Esophagus squamous epithelium (tissue), 5 donors: ENCODE measurements at places on chromosomes 6 and 20.

DNA sequence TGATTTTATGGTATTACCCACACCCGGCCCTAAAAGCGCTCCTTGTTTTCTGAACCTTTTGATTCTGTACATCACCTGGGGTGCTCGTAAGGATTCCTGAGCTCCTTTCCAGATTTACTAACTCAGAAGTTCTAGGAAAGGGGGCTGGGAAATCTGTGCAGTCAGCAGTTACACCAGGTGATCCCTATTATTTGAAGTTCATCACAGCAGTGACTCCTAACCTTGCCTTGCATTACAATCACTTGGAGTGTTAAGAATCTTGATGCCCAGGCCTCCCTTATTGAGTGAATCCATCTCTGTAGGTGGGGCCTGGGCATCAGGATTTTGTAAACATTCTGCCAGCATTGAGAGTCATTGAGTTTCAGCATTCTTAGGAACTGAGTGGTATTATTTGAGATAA lies 44.7 kb downstream of the BMP6 start:
- no peak for DNase-seq

DNA sequence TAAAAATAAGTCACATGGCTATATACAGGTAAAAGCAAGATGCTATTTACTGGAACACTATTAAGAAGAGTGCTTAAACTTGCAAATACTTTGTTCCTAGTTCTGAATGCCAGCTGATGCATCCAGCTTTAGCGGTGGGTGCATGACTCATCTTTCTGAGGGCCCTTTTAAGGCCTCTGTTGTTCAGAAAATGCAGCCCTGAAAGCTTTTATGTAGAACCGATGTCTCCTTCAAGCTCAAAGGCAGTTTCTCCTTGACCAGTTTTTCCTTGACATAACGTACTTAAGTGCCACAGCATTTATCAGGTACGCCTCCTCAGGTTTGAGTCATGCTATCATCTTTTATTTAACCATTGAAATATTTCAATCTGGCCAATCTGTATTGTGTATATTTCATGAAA lies 82.8 kb downstream of the MLIP start:
- no peak for DNase-seq

DNA sequence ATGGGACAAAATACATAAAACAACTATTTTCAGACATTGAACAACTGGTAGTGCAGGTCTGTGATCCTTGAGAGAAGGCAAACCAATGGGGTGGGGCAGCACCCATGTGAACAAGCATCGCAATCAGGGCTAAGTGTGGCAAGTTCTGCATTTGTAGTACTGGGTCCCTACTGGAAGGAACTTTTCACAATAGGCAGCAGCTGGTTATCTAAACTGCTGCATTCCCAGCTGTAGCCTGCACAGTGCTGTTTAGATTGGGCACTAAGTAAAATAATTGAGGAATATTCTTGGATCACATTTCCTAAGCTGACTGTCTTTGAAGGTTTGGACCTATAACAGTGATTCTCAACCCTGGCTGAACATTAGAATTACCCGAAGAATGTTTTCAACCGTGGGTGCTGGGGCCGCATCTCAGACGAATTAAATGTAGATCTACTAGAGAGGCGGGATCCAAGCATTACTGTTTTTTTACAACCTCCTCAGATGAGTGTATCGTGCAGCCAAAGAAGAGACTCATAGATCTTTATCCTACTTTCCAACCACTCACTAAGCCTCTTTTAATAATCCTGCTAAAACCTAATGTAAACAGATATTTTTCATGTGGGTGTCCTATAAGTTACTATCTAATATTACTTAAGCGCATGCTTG lies 12.4 kb upstream of the MAP3K4 start:
- DNase-seq, result no peak

- DNase-seq, result no peak
Observed at GRCh38 chr20:33589059-33589458, 73.1 kb upstream of the C20orf144 start.

- peak; percentile 39 for DNase-seq
Observed at GRCh38 chr6:28104392-28105244, 19.8 kb upstream of the ZSCAN16 start.

DNA sequence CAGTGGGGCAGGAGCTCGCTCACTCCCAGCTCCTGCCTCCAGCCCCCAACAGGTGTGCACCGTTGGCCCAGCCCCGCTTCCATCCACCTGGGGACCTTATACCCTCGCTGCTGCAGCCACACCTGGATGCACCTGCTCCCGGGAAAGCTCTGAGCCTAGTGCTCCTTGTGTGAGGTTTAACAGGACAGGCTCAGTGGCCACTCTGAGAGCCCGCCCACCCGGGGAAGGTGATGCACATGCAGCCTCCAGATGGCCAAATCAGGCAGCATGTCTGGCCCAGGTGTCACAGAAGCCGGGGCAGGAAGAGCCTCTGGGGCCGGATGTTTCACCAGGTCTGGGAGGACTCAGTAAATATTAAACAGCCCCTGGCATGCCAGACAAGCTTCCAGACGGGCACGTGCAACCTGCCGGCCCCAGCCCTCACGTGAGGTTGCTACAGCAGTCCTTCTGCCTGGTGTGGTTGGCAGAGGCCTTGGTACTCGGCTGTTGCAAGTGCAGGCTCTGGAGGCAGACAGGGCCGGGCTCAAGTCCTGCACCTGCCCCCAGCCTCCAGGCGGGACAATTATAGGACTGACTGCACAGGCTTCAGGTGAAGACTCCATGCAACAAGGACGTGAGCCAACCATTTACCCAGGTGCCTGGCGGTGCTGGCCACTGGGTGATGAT lies 66.9 kb downstream of the RIPOR3 start:
- DNase-seq, result no peak

DNA sequence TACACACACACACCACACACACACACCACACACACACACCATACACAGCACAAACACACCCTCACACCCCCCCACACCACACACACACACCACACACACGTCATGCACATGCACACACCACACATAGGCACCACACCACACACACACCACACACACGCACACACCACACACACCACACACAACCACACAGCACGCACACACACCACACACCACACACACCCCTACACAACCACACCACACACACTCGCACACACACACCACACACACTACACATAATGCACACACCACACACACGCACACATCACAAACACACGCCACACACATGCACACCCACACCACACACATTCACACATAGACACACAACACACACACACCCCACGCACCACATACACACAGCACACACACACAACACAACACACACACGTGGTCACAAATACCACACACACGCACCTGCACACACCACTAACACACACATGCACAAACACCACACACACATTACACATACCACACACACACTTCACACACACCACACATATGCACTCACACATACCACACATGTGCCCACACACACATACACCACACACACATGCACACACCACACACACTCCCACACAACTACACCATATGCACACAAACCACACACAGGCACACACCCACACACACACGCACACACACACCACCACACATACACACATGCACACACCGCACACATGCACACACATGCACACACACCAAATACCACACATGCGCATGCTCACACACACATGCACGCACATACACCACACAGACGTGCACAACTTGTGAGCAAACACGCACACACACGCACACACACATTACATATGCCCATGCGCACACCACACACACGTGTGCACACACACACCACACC lies 9.4 kb upstream of the ACSS1 start:
- no peak for DNase-seq
